ENCODE measurements at places on chromosomes 2 and 18.

- peak; percentile 92 for DNase-seq
Observed at GRCh38 chr2:32627814-32628579, at the start of gene TTC27. Gene TTC27, plus strand, starts transcription at chr2:32628050. Its CDS starts 243 bp downstream, at chr2:32628293.

- DNase-seq: no peak
Observed at GRCh38 chr2:150859162-150859561, 371.7 kb upstream of the RND3 start.

GRCh38 chr18:6340121-6340520 lies 74.6 kb downstream of the L3MBTL4 start:
- DNase-seq: no peak

DNA sequence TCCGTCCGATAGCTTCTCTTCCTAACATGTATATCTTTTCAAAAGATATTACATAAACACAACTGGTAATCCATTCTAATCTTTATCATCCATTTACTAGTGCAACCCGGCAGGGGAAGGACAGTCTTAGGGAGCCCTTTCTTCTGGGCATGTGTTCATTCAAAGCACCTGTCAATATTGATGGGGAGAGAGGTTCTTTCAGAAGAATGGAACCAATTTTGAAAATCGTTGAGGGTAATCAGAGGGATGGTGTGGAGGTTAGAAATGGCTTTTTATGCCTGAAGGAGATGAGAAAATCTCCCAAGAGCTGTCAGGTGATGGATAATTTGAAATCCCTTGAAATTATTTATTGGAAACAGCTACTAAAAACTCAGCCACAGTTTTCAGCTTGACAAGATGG lies 561.9 kb upstream of the DCC start:
- DNase-seq: no peak

DNA sequence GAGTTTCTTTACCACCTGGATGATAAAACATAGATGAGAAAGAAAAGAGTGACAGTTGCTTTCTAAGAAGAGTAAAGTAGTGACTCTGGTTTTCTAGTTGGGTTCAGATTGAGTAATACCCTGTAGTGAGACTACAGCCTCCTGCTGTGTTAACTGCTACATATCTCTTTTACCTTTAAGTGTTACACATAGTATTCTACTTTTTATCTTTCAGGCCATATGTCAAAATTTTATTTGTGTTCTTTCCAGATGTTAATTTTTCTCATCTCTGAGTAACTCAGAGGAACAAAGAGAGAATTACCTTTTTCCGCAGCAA lies 348.2 kb downstream of the CTNNA2 start:
- DNase-seq: no peak

GRCh38 chr2:71483246-71483645 lies 29.9 kb downstream of the DYSF start:
- DNase-seq: no peak
